ENCODE measurements at places on chromosomes 6 and 20.

- DNase-seq = no peak
Observed at GRCh38 chr6:27791182-27791943, 120.8 kb downstream of the OR2B2 start.

- no peak for DNase-seq
Observed at GRCh38 chr20:50367104-50367674, 143.0 kb upstream of the PTPN1 start.

DNA sequence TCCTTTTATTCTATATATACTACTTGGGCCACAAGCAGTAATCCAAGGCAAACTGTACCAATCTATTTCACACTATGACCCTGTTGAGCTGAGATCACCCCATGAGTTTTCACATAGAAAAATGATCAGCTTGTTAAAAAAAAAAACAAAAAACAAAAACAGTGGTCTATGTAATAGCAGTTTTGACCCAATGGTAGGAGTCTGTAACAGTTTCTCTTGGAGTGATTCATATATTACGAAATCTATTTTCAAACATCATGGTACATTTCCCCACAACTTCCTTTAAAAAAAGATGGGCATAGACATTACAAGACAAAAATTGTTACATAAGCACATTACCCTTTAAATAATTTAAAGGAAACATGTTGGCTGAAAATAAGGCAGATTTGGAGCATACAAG lies 78.1 kb downstream of the PRSS35 start:
- no peak for DNase-seq

DNA sequence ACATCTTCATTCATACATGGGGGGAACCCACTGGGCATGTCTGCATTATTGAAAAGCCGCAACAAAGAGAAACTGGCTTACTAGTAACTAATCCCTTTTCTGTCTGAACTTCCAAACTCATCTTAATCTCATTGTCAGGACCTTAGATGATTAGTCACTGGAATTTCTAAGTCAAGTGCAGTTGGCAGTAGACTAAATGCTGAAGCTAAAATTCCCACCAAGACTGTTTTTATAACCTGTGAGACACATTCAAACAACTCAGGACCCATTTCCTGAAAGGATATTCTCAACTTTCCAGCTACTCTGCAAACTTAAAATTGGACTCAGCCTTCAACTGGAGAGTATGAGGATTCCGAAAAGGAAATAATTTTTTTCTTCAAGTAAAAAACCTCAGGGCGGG lies 94.8 kb upstream of the SCAF8 start:
- no peak for DNase-seq

GRCh38 chr20:50919567-50919966 lies 11.7 kb downstream of the ADNP start:
- no peak for DNase-seq

- no peak for DNase-seq
Observed at GRCh38 chr6:7142918-7143475, 35.2 kb downstream of the RREB1 start.

DNA sequence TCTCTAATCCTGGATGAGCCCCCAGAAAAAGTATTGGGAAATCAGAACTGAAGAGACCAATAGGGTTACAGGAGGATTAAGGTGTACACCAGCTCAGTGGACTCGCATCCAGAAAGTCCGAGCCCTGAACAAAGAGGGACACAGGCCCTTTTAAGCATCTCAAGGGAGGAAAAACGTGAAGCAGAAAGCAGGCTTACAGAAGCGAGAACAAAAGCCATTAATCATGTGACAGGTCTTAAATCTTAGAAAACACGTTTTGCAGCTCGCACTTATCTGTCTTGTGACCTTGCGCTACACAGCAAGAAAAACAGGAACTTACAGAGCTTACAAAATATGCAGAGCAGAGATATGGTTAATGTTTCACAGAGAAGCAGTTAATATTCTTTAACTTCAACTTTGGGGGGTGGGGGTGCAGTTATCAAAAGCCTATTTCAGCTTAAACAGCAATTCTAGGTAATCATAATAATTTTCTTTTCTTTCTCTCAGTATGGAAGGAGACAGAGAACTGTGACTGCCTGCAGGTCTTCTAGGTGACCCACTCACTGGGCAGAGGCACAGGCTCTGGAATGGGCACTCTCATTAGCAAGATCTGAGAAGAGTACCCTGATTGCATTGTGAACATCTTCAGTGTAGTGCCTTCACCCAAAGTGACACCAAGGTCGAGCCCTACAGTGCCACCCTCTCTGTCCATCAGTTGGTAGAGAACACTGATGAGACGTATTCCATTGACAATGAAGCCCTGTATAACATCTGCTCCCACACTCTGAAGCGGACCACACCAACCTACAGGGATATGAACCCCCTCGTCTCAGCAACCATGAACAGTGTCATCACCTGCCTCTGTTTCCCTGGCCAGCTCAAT lies 65.0 kb upstream of the MOCS1 start:
- DNase-seq = no peak

DNA sequence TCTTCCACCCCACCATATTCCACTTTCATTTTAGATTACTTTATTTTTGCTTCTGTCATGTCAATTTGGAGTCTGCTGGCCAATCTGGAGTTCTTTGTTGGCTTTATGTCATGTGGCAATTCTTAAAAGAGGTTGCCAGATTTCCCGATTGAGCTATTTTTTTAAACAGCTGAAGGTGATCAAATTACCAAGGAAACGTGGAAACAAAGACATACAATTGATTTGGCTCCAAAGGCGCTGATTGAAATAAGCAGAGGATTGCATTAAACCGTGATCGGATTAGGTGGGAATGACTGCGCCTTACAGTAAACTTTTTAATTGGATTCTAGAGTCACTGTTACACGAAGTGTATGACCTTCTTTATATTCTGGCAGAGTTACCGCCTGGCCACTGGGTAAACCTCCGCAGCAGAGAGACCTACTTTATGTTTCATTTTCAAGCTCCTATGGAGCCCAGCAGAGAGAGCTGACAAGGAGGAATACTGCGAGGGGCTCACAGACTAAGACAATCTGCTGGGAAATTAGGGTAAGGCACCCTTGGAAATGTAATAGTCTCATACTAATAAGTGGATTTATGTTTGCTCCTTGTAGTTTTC lies 37.9 kb downstream of the SIM1 start:
- no peak for DNase-seq
